ENCODE measurements at places on chromosomes 5 and 9. TPM values are rescaled to one million over a fixed set of nuclear protein-coding genes. Genes with fewer than 3 reads are reported as not detected.

GRCh38 chr5:178107756-178108310 lies 5.5 kb upstream of the N4BP3 start:
- no peak for DNase-seq
- H3K27me3 ChIP-seq: no peaks in the 10 kb centered on the region
- H3K4me3 ChIP-seq: no peak overlapping the region
- H3K4me1 ChIP-seq: peaks cover 23% of the 10 kb centered on the region

DNA sequence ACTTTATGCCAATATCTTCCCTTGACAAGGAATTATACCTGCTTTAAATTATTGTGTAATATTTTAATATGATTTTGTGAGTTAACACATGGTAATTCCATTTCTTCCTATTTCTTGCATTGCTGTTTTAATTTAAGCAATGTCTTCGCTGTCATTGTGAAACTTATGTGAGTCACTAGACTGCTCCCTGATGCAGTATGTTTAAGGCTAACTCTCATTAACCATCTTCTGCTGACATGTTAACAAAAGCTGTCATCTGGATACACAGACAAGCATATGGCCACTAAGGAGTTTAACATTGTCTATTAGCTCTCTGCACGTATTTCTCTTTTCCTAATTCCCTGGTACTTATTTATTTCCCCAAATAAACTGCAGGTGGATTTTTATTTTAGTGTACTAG lies 980.8 kb upstream of the CTNND2 start:
- no peaks in the 10 kb centered on the region for H3K4me1 ChIP-seq
- no peaks in the 10 kb centered on the region for H3K27me3 ChIP-seq
- no peak overlapping the region for H3K4me3 ChIP-seq

DNA sequence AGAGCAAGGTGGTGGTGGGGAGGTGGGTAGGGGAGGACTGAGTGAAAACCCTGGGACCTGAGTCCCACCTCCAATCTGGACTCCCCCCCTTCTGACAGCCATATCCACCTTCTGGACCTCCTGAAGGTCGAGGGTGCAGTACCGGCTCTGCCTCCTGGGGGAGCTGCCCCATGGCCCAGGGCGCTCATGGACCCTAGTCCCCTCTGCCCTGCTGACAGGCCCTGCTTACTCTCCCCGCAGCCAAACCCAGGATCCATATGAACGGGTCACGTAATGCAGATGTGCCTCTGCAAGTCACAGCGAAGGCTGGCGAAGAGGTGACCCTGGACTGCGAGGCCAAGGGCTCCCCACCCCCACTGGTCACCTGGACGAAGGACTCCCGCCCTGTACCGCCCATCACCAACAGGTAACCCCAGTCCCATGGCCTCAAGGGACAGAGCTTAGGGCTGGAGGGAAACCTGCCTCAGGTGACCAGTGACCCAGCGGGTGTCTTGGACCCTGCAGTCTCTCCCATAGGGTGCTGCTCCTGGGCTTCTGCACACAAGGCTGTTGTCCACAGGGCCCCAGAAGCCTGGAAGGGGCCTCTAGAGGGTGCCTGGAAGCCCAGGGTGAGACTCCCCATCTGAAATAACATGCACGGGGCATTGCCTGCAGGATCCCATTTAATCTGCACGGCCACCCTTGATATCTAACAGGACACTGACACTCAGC lies 61.7 kb downstream of the HMCN2 start:
- H3K27me3 ChIP-seq: peaks cover 34% of the 10 kb centered on the region
- H3K4me1 ChIP-seq: no peaks in the 10 kb centered on the region
- no peaks in the 10 kb centered on the region for H3K36me3 ChIP-seq
- H3K27ac ChIP-seq: peak overlapping the region; percentile 5
- DNase-seq: no peak
- no peak overlapping the region for H3K4me3 ChIP-seq

Gene KIF3A
- 16.9 TPM for total RNA-seq

DNA sequence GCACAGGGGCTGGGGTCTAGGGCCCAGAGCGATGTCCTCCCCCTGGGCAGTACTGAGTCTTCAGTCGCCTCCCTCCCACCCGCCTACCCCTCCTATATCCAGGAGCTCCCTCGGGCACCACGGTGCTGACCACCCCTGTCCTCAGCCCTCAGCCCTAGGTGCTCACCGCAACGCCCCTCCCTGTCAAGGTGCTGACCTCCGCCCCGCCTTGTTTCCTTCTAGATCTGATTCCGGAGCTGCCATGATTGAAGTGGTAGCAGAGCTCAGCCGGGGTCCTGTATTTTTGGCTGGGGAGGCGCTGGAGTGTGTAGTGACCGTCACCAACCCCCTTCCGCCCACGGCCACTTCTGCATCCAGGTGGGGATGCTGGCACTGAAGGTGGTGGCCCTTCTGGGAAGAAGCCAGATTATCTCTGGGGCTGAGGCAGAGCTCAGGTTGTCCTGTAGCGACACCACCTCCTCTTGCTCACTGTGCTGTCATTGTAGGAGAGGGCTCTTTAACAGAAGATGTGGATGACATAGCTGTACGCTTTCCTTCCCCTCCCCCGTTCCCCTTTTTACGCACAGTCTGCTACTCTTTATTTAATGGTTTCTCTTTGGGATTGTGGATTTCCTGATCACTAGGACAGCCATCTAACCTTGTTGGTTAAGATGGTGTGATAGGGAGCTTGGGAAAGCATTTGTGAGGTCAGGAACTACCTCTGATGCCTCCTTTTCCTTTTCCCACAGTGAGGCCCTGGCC lies 598 bp downstream of the RGP1 start:
- H3K27ac ChIP-seq: peak overlapping the region; percentile 97
- peak overlapping the region; percentile 97 for H3K4me3 ChIP-seq
- H3K4me1 ChIP-seq: peaks cover 53% of the 10 kb centered on the region
- H3K36me3 ChIP-seq: peaks cover 10% of the 10 kb centered on the region
- no peaks in the 10 kb centered on the region for H3K27me3 ChIP-seq
- DNase-seq: peak; percentile 45

GRCh38 chr9:7234144-7234543 lies 476.4 kb downstream of the KDM4C start:
- no peaks in the 10 kb centered on the region for H3K4me1 ChIP-seq
- no peak overlapping the region for H3K4me3 ChIP-seq
- no peaks in the 10 kb centered on the region for H3K36me3 ChIP-seq
- no peak overlapping the region for H3K27ac ChIP-seq

DNA sequence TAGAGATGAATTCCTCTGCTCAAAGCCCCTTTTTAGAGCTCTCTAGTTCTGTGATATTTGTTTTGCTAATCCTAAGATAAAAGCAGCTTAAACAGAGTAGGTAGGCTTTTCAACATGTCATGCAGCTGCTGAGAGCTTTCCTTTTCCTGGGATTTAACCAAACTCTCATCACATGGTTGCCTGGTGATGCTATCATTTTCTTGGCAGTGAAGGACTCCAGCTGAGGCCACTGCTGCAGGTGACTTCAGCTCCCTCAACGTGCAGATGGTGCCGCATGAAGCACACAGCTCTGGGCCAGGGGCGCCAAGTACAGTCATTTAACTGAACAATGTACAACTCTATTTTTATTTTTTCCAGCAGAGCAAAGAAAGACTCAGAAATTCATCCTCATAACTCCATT lies 42.2 kb downstream of the SECISBP2 start:
- H3K27ac ChIP-seq: peak overlapping the region; percentile 0
- no peak overlapping the region for H3K4me3 ChIP-seq
- peaks cover 69% of the 10 kb centered on the region for H3K36me3 ChIP-seq
- DNase-seq: no peak
- peaks cover 12% of the 10 kb centered on the region for H3K4me1 ChIP-seq

Gene ATG12
- total RNA-seq: 80.0 TPM

DNA sequence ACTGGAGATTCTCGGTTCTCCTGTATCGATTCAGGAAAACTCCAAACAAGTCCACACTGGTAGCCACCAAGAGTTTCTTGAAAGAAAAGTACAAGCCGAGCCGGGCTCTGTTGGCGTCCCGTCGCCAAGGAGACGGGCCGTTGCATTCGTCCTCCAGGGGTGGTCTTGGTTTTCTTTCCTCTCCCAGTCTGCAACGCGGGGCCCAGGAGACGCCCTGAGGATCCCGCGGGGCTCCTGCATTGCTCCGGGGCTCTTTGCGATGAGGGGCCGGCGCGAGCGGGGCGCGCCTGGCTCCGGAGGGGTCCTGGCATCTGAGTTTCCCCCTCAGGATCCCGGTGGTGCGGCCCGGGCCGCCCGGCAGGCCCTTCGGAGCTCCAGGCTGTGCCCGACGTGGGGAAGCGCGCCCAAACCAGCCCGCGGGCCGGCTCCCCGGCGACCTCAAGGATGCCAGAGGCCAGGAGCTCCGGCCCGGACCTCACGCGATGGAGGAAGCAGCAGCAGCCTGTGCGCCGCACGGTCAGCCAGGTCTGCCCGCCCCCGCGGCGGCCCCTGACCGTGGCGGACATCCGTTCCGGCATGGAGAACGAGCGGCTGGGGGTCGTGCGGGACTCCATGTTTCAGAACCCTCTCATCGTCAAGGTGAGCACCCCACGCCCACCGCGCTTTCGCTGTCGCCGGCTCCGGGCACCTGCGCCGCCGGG lies at the start of gene CFAP77:
Gene CFAP77 (plus strand): TSS at position 384 of the 701 bp plus-strand sequence. CDS start 61 bp downstream, at position 445.
- H3K27ac ChIP-seq: no peak within 1 kb of the TSS
- H3K36me3 ChIP-seq: no peaks in the 10 kb centered on the region
- H3K4me1 ChIP-seq: peaks cover 24% of the 10 kb centered on the region
- peaks cover 45% of the 10 kb centered on the region for H3K27me3 ChIP-seq

DNA sequence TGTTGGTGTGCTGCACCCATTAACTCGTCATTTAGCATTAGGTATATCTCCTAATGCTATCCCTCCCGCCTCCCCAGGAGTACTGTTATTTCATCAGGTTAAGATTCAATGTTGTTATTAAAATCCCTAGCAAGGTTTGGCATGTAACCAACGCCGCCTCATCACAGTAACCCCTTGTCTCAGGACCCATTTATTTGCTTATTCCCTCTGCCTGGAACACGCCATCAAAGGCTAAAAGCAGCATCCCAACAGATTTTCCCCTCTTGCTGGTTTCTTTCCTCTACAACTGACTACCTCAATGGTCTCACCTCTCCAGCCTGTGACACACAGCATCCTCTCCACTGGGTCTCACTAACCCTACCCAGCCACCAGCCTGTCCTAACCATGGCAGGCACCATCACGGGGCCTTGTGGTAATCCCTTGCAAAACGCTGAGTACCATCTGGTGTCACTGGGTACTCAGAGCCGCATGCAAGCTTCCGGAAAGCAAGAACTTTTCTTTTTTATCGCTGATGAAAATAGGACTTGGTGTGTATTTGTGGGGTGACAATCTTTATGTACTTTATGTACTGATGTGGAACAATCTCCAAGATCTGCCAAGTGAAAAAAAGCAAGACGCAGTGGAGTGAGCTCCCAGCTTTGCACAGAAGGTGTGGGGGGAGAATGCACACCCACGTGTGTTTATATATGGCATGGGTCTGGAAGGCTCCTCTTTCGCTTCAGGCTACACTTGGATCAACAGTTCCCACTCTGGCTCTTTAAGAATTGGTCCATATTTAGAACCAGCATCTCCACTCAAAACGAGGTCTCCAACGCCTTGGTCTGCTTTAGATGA lies 6.1 kb downstream of the RPS14 start:
- peaks cover 34% of the 10 kb centered on the region for H3K4me1 ChIP-seq
- peak overlapping the region; percentile 81 for H3K27ac ChIP-seq
- peaks cover 14% of the 10 kb centered on the region for H3K36me3 ChIP-seq
- no peak overlapping the region for H3K4me3 ChIP-seq
- no peaks in the 10 kb centered on the region for H3K27me3 ChIP-seq

- peak overlapping the region; percentile 5 for H3K4me3 ChIP-seq
- DNase-seq: no peak
- peaks cover 57% of the 10 kb centered on the region for H3K4me1 ChIP-seq
- H3K27me3 ChIP-seq: no peaks in the 10 kb centered on the region
- peak overlapping the region; percentile 66 for H3K27ac ChIP-seq
These were observed 11.5 kb downstream of the SFXN1 start for GRCh38 chr5:175489693-175490443.

GRCh38 chr9:126587187-126588185 lies 26.2 kb upstream of the LMX1B start:
- no peaks in the 10 kb centered on the region for H3K36me3 ChIP-seq
- H3K4me3 ChIP-seq: no peak overlapping the region
- peaks cover 38% of the 10 kb centered on the region for H3K27me3 ChIP-seq
- H3K27ac ChIP-seq: no peak overlapping the region

GRCh38 chr9:68947842-68948569 lies 65.9 kb downstream of the PRKACG start:
- H3K4me3 ChIP-seq: no peak overlapping the region
- H3K36me3 ChIP-seq: no peaks in the 10 kb centered on the region
- no peaks in the 10 kb centered on the region for H3K4me1 ChIP-seq
- no peak for DNase-seq
- peaks cover 2% of the 10 kb centered on the region for H3K27me3 ChIP-seq

DNA sequence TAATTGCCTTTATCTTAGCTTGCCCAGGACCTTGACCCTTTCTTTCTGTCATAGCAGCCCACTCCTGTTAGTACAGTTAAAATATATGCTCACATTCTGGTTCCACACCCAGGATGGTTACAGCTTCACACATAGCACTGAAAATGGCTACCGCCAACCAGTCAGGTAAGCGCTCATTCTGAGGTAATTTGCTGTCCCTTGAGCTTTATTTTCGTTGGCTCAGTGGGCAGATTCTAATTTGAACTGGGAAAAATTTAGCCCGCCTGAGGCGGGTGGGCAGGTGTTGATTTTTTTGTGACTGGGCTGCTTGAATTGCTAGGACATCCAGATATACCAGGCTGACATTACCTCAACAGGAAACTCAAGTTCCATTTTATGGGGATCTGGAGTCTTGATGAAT lies 137.5 kb downstream of the KCTD16 start:
- no peak overlapping the region for H3K27ac ChIP-seq
- H3K4me1 ChIP-seq: no peaks in the 10 kb centered on the region
- no peak for DNase-seq
- no peak overlapping the region for H3K4me3 ChIP-seq

Gene IFNA21
- not detected for total RNA-seq

DNA sequence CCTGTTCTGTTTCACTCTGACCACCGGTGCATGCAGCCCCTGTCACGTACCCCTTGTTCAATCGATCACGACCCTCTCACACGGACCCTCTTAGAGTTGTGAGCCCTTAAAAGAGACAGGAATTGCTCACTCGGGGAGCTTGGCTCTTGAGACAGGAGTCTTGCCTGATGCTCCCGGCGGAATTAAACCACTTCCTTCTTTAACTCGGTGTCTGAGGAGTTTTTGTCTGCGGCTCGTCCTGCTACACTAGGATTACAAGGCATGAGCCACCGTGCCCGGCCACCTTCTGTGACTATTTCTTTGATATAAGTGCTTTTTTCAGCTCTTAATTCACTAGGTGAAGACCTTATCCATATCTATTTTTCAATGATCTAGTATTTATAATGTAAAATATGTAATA lies 167.5 kb downstream of the TTC39B start:
- no peak for DNase-seq
- H3K27ac ChIP-seq: no peak overlapping the region
- H3K36me3 ChIP-seq: no peaks in the 10 kb centered on the region

Gene PLCXD3
- total RNA-seq: not detected
